ENCODE measurements at places on chromosomes 12 and 14. TPM values are rescaled to one million over a fixed set of nuclear protein-coding genes. Genes with fewer than 3 reads are reported as not detected.

Gene SIX6
- total RNA-seq: not detected

Gene PIP4K2C
- 29.3 TPM for total RNA-seq

Gene DPY19L2
- total RNA-seq: 0.18 TPM

Gene POTEM
- not detected for total RNA-seq

Gene OTX2
- total RNA-seq: not detected

Gene TMEM233
- total RNA-seq: not detected

Gene AGAP2
- 0.60 TPM for total RNA-seq
